CD4-positive, alpha-beta T cell (primary cell): ENCODE measurements at places on chromosomes 3 and 15.

- DNase-seq, result no peak
Observed at GRCh38 chr15:77622209-77622933, 10.3 kb downstream of the LINGO1 start.

DNA sequence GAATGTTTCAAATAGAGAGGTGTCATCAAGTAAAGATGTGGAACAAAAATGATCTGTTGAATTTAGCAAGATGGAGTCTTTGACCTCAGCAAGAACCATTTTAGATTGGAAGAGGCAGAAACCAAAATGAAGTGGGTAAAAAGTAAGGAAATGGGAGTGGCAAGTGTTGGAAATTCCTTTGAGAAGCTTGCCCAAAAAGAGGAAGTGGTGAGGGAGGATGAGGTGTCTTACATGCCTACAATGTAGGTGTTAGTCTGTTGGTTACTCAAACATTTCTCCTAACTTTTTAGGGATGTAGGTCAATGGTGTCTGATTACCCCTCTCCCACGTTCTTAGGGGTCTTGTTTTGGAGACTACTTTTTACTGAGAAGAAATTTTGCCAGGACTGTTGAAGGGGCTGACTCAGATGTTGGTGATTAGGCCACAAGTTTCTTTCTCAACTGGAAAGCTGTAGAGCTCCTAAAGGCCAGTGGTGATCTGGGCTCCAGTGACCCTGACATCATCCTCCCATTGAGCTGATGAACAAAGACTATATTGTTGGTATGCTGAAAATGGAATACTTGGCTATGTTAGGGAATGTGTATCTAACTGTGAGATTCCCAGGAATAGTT, 5.1 kb downstream of the PPP2R3A start:
- DNase-seq, result no peak

GRCh38 chr3:153173758-153174516, 11.9 kb downstream of the RAP2B start:
- DNase-seq, result no peak

DNA sequence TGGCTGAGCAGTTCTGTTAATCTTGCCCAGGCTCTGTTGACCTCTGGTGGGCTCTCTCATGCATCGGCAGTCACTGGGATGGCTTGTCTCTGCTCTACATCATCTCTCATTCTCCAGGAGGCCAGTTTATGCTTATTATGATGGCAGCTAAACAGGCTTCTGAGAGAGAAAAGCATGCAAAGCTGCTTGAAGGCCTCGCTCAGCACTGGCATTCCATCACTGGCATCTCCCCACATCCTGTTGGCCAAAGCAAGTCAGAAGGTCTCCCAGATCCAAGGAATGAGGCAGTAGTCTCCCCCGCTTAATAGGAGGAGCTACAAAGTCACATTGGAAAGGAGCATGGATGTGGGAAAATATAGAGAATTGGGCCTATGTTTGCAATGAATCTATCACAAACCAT, 212.6 kb downstream of the ZNF621 start:
- no peak for DNase-seq

- DNase-seq, result no peak
Observed at GRCh38 chr3:140022066-140022770, 87.2 kb downstream of the CLSTN2 start.

DNA sequence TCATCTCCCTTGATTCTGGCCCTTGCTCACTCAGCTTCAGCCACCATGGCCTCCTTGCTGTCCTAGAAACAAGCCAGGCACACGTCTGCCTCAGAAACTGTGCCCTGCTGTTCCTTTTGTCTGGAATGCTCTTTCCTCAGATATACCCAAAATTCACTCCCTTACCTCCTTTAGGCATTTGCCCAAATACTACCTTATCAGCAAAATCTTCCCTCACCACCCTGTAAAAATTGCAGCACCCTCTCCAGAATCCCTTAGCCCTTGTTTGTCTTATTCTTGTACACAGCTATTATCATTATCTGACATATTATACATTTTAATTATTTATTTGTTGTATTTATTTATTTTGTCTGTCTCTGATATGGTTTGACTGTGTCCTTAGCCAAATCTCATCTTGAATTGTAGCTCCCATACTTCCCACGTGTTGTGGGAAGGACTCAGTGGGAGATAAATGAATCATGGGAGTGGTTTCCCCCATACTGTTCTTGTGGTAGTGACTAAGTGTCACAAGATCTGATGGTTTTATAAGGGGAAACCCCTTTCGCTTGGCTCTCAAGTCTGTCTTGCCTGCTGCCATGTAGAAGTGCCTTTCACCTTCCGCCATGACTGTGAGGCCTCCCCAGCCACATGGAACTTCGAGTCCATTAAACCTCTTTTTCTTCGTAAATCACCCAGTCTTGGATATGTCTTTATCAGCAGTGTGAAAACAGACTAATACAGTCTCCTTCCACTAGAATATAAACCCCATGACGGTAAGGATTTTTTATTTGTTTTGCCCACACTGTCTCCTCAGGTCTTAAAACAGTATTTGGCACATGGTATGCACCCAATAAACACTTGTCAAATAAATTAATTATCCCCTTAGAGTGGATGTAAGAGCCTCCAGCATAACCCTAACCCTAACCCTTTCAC, 60.0 kb upstream of the STT3B start:
- DNase-seq, result no peak

DNA sequence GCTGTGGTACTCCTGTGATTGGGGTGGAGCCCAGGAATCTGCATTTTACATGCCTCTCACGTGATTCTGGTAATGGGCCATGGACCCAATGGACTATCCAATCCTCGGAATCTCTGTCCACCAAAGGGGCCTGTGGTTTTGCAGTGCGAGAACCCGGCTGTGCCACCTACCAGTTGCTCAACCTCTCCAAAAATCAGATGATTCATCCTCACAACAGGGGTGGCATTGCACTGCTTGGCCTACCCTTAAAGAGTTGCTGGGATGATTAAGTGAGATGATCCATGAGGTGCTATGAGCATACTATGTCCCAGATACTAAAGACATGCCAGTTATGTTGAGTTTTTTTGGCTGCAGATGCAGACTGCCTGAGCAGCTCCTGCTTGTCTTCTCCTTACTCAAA, 5.1 kb downstream of the ANP32A start:
- no peak for DNase-seq

GRCh38 chr3:18446149-18446825, 21.1 kb upstream of the SATB1 start:
- DNase-seq, result no peak

- no peak for DNase-seq
Observed at GRCh38 chr15:33956397-33956796, 11.9 kb upstream of the CHRM5 start.

- DNase-seq, result no peak
Observed at GRCh38 chr3:106965307-106965706, 411.9 kb upstream of the CCDC54 start.

GRCh38 chr15:48459571-48460442, 128.6 kb downstream of the DUT start:
- no peak for DNase-seq

DNA sequence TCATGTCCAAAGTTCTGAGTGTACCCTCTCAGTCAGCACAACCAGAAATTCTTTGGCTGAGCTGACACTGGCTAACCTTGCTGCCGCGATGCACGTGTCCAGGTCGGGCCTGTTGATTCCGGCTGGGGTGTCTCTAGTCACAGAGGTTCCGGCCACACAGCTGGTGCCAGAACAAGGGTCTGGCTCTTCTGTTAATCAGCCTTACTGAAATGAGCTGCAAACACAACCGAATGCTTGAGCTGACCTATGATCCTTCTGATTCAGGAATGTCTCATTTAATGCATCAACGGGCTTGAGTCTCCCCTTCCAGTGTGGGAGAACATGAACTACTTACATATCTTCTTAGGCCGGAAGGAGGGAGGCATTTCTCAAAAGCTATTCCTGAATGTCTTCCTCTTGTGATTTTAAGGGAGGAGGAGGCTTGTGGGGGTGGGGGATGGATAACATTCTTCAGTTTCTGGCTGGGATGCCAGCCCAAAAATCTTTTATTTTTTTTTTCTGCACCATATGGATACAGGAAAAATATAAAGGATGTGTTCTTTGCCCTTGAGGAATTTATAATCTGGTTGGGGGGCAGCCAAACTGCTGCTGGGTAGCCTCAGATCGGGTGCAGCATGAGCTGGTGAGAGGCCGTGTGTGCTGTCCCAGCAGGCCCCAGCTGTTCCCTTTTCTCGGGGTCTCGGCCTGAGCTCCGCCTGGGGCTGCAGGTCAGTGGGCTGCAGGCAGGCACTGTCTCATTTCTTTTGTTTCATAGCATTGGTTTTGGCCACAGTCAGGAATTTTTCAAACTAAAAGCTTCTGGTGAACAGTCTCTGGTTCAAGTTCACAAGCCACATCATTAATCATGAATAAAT, 319.1 kb upstream of the TBL1XR1 start:
- DNase-seq, result no peak

- no peak for DNase-seq
Observed at GRCh38 chr3:15651396-15651795, 49.9 kb downstream of the BTD start.

GRCh38 chr3:158991146-158991705, 189.4 kb downstream of the MFSD1 start:
- DNase-seq, result no peak

DNA sequence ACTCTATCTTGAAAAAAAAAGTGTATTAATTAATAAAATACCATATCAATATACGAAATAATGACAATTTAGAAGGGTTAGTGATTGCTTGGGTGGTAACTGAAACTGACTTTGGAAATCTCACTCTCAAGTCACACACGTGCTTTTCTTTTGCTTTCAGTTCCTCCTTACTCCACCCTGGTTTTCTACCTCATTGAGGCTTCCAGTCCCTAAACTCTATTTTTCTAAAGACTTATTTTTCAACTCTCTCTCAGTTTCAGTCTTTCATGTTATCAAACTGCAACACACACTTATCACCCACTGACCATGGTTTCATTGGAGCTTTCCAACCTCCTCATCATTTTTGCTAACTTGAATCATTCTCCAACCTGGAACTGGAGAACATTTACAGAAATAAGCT, 23.5 kb downstream of the IL12A start:
- no peak for DNase-seq

- DNase-seq, result no peak
Observed at GRCh38 chr3:14877469-14877868, 58.7 kb downstream of the FGD5 start.

GRCh38 chr15:66700802-66701421, 1.1 kb upstream of the SMAD6 start:
- peak; percentile 90 for DNase-seq

DNA sequence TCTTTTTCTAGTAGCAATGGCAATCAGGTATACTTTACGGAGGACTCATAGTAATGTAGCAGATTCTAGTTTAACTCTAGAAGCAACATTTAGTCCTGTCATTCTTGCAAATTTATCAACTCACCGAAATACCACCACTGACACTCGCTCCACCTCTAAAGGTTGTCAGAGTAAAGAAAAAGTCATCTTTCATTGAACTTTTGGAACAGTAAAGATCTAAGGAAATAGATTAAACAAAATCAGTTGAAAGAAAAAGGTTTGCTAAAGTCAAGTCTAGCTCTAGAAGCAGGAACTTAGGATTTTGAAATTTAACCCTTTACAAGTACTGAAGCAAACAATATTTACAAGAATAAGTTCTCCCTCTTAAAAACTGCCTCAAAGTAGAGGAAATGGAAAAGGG, 8.7 kb downstream of the ATP8B4 start:
- DNase-seq, result no peak
